ENCODE measurements at places on chromosomes 5 and 9.
A peak's percentile ranks its signal among the peaks of the same experiment; 100 is the strongest.

DNA sequence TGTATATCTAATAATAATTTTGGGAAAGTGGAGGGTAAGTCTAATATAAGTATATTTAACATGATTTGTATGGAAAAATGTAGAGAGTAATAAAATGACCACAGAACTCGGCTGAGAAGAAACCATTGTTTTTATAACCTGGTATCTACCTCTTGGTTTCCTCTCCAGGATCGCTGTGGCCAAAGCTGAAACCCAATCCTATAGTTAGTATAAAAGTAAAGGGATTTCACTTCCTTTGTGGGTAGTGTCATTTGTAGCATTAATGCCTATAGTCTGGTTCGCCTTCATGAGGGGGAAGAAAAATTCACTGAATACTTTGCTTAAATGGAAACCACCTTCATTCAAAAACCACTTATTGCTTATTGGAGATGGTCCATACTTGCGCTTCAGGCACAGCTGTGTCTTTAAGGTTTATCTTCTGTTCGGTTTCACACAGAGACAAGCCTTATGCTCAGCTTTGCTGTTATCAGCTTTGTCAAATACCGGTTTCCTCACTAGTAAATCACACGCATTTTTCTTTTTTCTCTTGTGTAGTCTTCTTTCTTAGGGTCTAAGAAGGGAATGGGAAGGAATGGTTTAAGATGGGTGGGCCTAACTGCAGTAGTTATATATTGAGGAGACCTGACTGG, 12.1 kb downstream of the PIK3R1 start:
- no peak for DNase-seq

DNA sequence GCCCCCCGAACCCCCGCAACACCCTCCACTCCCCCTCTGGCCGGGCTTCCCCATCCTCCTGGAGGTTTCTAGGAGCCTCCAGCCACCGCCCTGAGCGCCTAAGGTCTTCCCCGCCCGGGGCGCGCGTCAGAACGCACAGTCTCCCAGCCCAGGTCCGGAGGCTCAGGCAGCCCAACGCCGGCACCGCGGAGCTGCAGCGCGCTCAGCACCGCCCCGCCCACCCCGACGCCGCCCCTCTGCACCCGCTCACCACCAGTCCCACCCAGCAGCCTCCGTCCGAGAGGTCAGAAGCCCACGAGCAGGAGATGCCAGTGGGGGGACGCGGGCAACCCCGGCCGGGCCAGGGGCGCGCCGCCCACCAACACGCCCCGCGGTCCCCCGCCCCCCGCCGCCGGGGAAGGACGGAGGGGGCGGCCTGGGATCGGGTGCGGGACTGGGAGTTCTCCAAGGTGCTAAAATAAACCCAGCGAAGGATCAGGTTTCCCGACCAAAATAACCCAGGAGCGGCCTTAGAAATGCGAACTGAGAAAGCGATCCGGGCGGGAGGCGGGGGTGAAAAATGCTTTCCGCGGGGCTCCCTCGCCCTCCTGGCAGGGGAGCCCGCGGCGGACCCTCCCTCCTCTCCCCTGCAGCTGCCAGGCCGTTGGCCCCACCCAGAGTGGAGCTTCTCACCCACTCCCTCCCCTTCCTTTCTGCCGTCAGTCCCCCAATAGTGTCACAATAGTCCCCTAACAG, 6.5 kb upstream of the FAM78A start:
- no peak for DNase-seq

DNA sequence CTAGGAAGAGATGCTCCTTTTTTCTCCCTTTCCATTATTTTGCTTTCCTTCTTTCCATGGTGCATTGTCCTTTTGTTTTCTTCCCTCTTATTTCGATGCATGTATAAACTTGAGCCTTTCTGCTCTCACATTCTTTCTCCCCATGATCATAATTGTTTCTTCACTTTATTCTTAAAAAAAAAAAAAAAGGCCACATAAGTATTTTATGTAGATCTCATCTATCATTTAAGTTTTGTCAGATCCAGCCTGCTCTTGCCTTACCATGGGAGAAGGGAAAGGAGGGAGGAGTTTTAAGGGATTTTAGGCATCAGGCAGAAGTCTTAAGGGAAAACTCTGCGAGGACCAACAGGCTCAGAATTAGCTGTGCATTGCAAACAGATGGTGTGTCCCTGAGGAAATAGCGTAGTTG, 11.1 kb downstream of the TGFBR1 start:
- DNase-seq = no peak

DNA sequence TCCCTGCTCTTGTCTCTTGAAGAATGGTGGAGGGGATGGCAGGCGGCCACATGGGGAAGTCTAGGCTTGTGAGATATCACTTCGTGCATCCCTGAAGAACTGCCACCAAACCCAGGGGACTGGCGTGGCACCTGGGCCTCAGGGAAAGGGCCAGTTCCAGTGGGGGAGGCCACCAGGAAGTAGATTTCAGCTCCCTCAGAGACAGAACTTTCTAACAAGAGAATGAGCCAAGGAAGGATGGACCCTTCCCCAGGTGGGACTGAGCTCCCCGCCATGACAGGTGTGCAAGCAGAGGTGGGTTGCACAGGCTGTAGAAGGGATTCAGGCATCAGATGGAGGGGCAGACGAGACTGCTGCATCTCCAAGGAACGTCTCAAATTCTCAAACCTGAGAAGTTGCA, 193.9 kb downstream of the GABBR2 start:
- DNase-seq = no peak

DNA sequence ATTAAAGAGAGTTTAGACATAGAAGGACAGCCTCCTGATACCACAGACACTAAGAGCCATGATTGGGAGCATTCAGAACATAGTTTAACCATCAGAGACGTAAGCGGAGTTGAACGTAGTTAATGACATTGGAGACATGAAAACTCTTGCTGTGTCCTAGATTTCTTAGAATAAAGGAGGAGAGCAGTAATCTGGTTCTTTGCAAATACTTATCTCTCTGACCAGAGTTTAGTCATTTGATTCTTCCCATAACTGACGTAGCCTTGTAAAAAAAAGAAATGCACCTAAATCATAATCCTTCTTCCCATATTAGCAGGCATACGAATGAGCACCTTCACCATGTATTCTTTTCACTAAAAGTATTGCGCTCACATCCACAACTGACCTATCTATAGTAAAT, 433.3 kb upstream of the SMC2 start:
- no peak for DNase-seq

DNA sequence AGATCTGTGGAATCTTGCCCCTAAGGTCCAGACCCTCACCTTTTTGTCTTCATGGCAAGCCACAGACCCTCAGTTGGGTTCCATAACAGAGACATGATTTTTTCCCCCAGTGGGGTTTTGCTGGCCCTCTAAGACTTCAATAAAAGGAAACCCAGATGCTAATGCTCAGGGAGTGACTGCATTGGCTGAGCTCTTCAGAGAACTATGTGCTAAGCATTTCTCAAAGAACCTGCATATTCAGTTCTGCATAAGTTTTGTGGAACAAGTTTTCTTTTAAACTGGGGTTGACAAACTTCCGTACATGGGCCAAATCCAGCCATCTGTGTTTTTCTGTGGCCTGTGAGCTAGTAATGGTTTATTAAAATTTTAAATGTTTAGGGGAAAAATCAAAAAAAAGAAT, 159.8 kb upstream of the GDNF start:
- no peak for DNase-seq

GRCh38 chr5:162067162-162067561, 411 bp upstream of the GABRG2 start:
- no peak for DNase-seq

DNA sequence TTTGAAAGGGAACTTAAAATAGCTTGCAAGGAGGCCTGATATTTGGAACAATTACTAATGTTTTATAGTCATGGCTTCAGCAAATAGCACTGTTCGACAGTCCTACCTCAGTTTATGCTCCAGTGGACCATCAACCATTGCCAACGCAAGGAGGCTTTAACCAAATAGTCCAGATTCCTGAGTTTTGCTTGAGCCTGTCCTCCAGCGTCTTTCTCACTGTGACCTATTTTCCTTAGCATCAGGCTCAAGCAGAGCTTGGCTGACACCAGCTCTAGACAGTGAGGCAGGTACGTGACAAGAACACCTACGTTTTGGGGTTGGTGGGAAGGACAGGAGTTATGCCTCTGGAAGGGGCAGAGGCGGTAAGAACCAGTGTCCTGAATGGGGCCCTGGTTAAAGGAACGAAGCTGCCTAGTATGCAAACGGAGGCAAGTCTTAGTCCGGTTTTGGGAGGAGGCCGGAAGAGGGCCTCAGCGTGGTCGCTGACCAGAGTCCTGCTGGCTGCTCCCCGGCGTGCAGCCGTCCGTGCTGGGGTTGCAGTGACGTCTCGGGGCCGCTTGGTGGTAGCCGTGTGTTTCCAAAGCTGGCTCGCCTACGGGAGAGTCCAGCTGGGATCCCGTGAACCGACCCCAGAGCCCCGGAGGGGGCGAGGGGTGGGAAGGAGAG, 998 bp upstream of the FGF18 start:
- peak; percentile 77 for DNase-seq

Data from T1000 (cell line).